T-helper 17 cell (primary cell): ENCODE measurements at places on chromosomes 13 and 19.

DNA sequence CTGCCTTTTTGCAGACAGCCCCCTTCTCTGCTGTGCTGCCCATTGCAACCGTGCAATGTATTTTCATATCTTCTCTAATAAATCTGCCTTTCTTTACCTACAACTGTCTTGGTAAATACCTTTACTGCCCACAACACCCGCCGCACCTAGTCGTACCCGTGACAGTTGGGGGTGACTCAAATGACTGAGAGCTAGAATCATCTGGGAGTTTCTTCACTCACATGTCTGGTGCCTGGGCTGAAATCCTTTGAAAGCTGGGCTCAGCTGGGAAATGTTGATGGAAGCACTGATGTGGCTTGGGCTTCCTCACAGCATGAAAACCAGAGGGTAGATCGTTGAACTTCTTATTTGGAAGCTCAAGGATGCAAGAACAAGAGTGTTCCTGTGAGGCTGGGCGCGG lies 2.8 kb upstream of the PNMA8A start:
- DNase-seq, result no peak

DNA sequence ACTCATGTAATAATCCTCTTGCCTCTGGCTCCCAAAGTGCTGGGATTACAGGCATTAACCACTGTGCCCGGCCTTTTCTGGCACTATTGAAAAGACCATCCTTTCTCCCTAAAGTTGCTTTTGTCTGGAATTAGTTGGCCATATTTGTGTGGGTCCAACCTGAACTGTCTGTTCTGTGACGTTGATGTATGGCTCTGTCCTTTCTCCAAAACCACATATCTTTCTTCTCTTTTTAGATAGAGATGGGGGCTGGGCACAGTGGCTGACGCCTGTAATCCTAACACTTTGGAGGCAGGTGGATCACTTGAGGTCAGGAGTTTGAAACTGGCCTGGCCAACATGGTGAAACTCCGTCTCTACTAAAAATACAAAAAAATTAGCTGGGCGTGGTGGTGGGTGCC lies 17.9 kb downstream of the DNM2 start:
- no peak for DNase-seq

- no peak for DNase-seq
These were observed 43.8 kb downstream of the SERP2 start for GRCh38 chr13:44417446-44417845.

GRCh38 chr13:50334115-50334778 lies 319.0 kb downstream of the KCNRG start:
- DNase-seq, result no peak

DNA sequence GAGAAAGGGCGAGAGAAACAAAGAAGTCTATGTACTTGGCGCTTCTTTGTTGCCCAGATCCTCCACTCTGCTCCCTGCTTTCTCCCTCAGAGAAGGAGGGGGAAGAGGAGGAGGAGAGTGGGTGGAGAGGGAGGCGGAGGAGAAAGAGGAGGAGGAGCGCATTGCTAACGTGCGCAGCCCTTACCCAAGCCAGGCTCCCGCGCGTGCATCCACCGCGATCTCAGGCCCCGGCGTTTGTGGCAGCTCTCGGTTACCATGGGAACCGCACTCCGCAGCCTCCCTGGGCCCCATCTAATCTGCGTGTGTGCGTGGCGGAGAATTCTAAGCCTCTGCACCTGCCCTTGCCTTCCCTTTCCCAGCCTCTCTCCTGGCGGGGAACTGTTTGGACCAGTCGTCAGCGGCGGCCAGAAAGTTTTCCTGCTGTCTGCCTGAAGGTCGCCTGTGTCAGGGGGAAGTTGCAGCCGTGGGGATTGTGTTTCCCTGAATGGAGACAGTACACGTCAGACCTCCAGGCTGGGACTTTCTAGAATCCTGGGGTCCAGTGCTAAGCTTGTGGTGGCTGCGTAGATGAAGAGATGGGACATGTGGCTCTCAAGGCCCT lies at the start of gene ERICH6B:
Gene ERICH6B (minus strand): TSS at position 239 of the 601 bp plus-strand sequence. CDS start 18,734 bp downstream, outside the sequence.
- DNase-seq, result no peak

DNA sequence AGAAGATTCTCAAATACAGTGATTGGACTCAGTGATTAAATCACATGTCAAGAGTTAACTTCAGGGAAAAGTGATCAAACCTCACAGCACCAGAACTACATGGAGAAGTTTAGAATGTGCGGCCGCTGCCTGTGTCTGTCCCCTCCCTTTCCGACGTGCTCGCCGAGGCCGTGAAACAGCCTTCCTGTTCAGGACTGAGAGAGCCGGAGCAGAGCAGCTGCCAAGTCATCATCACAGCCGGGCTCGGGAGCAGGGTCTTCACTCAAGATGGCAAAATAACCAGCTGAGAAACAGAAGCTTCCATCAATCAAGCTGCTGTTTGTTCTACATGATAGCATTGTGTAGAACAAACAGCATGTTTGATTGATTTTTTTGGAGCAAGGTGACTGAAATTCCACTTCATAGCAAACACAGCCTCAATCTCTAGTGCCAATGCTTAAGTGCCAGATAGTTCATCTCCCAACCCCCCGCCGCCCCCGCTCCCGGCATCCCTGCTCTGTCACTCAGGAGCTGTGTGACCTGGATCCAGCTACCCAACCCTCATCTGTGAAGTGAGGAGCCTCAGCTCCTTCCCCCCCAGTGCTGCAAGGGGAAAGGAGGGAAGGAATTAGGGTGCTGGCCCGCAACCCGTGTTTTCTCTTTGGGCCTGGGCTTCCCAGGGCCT lies 70.6 kb downstream of the HSPH1 start:
- DNase-seq, result no peak

DNA sequence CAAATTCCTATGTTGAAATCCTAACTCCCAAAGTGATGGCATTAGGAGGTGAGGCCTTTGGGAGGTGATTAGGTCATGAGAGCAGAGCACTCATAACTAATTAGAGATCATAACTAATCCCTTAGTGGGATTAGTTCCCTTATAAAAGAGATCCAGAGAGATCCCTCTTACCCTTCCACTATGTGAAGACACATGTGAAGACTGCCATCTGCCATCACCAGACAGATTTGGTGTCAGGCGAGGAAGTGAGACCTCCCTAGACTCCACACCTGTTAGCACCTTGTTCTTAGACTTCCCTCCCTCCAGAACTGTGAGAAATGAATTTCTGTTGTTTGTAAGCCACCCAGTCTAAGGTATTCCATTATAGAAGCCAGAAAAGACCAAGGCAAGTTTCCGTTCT lies 112.2 kb downstream of the NDFIP2 start:
- DNase-seq, result no peak

DNA sequence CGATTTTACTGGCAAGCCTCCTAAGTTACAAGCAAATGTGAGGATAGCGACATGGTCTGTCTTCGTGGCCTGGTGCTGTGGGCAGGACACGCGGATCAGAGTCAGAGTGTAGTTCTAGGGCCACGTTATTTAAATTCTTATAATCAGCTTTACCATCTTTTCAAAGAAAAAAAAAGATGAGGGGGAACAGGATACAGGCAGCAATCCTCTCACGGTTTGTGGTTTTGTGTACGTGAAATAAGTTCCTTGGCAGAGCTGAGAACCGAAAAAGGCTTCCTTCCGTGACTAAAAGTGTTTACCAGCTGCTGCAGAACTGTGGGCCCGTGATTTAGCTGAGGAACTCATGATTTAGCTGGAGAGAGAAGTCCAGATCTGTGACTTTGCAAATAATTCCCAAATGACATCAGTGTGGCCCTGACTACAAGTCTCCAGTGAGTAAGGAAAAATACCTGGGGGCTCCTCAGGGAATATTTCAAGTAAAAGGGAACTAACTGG lies 27.2 kb downstream of the RCBTB2 start:
- peak; percentile 34 for DNase-seq

DNA sequence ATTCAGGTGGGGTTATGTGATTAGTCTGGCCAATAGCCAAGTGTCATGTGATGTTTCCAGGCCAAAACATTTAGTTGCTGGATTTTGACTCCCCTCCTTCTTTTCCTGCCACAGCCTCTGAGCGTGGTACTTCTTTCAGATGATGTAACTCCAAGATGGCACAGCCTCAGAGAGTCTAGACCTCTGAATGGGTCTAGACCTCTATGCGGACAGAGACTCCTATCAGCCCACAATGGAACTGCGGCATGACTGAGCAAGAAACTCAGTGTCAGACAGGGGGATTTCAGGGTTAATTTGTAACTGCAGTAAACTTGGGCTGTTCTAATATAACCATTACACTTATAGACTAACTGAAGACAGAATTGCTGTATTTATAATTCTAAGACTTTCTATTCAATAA lies 42.6 kb upstream of the ZDHHC20 start:
- no peak for DNase-seq

DNA sequence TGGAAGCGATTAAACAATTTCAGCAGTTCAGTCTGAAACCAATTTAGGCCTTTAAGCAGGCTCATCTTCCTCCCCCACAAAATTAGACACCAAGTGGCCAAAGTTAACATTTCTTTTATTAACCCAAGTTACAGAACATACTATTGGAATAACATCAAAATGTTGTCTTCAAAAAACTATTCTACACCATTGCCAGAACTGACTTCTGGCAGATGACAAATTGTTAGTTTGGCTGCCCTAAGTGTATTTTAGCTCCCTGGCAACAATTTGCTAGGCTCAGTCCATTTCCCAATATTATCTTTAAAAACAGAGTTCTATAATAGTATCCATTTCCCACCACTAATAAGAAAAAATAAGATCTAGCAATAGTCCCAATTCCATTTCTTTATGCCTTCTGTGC lies 107.8 kb downstream of the SGCG start:
- no peak for DNase-seq

DNA sequence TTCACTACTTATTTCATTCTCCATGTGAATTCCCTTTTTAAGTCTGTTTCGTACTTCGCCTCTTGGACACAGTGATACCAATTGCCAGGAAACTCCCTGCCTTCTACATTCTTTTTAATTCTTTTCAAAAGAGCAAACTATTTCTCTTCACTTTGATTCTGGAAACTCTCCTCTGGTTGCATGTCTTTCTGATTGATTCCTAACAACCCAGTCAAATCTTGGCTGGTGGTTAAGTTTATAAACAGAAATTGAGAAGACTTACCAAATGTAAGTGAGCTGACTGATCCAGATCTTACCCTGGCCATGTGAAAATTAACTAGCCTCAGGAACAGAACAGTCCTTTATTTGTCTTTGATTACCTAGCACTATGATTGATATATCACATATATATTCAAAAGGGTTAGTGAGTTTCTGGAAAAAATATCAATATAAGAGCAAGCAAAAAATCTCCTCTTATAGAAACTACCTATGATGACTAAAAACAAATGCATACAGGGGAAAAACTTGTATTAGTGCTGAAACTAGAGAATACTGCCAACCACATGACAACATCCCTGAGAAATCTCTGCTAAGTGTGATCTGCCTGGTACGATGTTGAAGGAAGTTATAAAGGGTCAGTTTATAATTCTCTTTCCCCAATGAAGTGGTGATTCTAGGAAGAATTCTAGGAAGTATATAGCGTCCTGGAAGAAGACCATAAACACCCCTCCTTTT lies 152.6 kb upstream of the HTR2A start:
- no peak for DNase-seq

- DNase-seq, result no peak
These were observed 426.4 kb downstream of the SLITRK5 start for GRCh38 chr13:88097541-88097940.

DNA sequence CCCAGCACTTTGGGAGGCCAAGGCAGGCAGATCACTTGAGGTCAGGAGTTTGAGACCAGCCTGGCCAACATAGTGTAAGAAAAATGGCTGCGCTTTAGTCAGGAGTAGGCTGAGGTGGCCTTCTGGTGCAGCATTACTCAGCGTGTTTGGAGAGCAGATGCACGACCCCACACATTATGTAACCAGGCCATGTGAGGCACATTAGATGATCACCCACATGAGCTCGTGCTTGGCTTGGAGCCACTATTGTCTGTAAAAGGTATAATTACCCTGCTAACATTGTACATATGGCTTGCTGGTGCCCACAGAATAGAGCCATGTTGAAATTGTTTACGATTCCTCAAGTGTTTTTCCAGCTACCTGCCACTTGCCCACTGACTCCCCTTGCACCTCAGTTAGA lies 24.0 kb upstream of the SCEL start:
- no peak for DNase-seq

GRCh38 chr19:13619203-13619632 lies 112.9 kb upstream of the CACNA1A start:
- no peak for DNase-seq

DNA sequence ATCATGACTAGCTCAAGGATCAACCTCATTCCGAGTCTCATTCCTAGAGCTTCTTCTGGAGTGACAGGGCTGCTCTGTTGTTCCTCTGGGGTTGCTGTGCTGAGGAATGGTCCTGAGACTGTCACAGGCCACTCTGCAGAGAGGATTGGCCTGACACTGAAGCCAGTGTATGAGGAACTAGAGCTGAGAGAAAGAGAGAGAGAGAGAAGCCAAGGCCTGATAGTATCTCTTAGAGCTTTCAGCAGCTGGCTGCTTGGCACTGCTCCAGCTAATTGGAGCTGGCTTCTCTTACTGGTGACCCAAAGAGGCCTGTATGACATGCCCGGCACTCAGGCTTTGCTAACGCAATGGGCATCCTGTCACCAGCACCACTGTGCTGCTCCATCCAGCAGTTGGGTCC lies 73.4 kb upstream of the FLT1 start:
- DNase-seq, result no peak

- no peak for DNase-seq
These were observed 20.6 kb upstream of the OLFM2 start for GRCh38 chr19:9956956-9957355.

- DNase-seq, result no peak
These were observed 5.3 kb upstream of the KLK12 start for GRCh38 chr19:51040151-51040550.

DNA sequence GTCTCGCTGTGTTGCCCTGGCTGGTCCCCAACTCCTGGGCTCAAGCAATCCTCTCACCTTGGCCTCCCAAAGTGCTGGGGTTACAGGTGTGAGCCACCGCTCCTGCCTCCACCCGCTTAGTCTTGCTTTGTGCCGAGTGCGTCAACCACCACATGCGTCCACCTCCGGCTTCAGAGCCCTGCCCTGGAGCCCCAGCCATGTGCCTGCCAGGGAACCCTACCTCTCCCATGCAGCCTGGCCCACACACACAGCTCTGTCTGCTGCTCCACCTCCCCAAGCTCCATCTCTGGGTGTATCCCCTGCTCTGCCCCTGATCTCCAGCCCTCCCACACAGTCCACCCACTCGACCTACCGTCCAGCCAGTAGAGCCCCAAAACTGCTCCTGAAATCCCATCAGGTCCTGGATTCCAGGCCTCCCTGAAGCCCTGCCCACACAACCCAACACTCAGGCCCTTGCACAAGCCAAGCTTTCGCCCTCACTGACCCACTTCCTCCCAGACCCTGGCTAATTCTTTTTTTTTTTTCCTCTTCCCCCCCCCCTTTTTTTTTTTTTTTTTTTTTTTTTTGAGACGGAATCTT lies 9.6 kb downstream of the CYP2F1 start:
- DNase-seq, result no peak

GRCh38 chr13:98853771-98854221 lies 101.3 kb upstream of the SLC15A1 start:
- no peak for DNase-seq
